ENCODE measurements at places on chromosomes 3 and 15. TPM values are rescaled to one million over a fixed set of nuclear protein-coding genes. Genes with fewer than 3 reads are reported as not detected.

Gene PLA1A
- 0.25 TPM for total RNA-seq

Gene SPTBN5
- 1.5 TPM for total RNA-seq

Gene FBXL22
- total RNA-seq: 1.0 TPM

Gene CELSR3
- total RNA-seq: 8.0 TPM

Gene CA12
- 0.20 TPM for total RNA-seq

Gene ADAMTS9
- not detected for total RNA-seq

Gene RASL12
- total RNA-seq: not detected

Gene SLC28A1
- not detected for total RNA-seq

- DNase-seq: no peak
These were observed 328.1 kb downstream of the IL20RB start for GRCh38 chr3:137285924-137286323.

DNA sequence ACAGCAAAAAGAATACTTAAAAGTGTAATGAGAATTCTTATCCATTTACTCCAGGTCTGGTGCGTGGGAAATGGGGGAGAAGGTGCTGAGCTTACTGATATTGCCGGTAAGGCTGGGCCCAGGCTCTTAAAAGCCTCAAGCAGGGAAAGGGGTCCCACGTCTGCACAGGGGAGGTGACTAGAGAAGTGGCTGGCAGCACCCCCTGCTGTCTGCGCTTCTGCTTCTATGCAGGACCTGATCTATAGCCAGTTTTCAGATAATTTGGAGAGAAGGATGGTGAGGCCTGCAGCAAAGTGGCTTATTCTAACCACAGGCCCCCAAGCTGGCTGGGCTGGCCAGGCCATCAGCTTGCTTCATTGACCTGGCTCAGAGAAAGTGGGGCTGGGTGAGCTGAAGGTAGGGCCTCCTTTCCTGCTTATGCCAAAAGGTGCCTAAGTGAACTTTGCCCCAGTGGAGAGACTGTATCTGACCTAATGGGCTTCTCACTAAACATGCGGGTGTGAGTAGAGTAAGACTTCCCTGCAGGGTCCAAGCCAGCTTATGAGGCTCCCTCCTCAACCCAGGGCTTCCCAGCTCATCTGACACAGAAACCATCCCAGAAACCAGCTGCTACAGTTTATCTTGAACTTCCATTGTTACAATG lies 30.9 kb upstream of the ATP1B3 start:
- DNase-seq: peak; percentile 21

GRCh38 chr15:53458736-53459135 lies 300.7 kb downstream of the WDR72 start:
- no peak for DNase-seq

GRCh38 chr3:157042226-157042625 lies 117.7 kb downstream of the CCNL1 start:
- no peak for DNase-seq

- peak; percentile 34 for DNase-seq
These were observed 23.5 kb upstream of the ARPIN start for GRCh38 chr15:89936051-89936785.

GRCh38 chr3:157819270-157820156 lies 286.7 kb downstream of the SHOX2 start:
- no peak for DNase-seq

GRCh38 chr3:52268036-52268435 lies 10.4 kb downstream of the WDR82 start:
- no peak for DNase-seq

DNA sequence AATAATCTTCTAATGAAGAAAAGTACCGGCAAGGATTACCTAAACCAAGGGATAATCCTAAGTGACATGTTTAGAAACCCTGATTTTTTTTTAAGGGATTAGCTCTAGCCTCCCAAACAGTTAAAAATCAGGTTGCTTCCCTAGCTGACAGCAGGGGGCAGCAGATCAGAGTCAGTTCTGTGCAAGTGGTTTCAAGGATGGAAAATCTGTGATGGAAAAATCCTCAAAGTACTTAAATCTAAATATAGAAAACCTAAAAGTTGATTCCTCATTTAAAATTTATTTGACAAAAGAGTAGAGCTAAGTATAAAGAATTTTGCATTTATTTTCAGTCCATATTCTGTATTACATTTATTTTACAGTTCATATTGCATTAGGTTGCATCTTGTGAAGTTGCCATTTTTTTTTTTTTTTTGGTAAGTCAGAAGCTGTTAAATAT lies 107.6 kb downstream of the PEX5L start:
- DNase-seq: peak; percentile 49

DNA sequence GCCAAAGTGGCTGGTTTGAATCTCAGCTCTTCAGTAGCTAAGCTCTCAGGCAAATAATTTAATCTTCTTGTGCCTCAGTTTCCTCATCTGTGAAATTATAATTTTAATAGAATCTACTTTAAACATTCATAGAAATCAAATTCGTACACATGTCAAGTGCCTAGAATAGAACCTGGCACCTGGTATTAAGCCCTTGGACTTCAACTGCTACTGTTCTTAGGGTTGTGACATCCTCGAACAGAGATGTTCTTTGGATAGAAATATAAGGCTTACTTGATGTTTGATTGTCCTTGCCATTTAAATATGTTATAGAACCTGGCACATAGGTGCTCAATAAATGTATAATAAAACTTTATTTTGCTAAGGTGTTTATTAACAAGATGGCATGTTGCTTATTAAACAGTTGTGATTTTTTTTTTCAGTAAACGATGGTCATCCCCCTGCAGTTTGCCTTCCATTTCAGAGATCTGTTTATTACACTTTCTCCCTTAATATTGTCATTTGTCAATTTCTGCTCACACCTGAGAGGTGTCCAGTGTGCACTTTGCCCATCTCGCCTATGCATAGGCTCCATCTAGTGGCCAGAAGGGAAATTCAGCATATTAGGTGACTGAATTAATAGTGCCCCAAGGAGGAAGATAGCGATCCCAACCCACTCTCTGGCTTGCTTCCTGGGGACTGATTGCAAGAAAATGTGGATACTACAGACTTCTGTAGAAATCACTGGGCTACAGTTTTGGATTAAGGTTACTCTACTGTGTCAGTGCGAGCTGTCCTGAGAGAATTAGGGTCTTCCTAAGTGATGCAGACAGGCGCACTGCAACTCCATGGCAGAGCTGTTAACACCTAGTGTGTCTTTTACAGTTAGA lies 10.7 kb downstream of the IGF1R start:
- peak; percentile 26 for DNase-seq

DNA sequence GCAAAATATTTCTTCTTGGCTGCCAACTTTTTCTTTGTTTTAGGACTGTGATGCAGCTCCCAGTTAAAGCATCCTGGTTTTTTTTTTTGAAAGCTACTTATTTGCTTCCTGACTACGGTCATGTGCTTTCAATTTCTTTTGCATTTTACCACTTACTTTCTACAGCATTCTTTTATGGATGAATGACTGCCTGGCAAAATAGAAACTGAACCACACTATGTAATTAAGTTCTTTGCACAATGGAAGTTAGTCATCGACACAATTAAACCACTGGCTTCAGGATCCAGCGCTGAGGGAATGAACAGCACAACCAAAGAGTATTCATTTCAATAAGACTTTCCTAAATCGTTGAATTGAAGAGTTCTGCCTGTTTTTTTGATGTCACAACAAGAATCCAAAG lies 82.2 kb upstream of the EPHA3 start:
- no peak for DNase-seq

All from activated CD4-positive, alpha-beta memory T cell treated with anti-CD3 and anti-CD28 coated beads, Interleukin-2, amount 10 ng/mL, durations not matched to agents 7 days and 5 days (primary cell).